AG04449 (cell line): ENCODE measurements at places on chromosomes 11 and 22.

- no peak for DNase-seq
These were observed 2.8 kb downstream of the MADD start for GRCh38 chr11:47272706-47273105.

DNA sequence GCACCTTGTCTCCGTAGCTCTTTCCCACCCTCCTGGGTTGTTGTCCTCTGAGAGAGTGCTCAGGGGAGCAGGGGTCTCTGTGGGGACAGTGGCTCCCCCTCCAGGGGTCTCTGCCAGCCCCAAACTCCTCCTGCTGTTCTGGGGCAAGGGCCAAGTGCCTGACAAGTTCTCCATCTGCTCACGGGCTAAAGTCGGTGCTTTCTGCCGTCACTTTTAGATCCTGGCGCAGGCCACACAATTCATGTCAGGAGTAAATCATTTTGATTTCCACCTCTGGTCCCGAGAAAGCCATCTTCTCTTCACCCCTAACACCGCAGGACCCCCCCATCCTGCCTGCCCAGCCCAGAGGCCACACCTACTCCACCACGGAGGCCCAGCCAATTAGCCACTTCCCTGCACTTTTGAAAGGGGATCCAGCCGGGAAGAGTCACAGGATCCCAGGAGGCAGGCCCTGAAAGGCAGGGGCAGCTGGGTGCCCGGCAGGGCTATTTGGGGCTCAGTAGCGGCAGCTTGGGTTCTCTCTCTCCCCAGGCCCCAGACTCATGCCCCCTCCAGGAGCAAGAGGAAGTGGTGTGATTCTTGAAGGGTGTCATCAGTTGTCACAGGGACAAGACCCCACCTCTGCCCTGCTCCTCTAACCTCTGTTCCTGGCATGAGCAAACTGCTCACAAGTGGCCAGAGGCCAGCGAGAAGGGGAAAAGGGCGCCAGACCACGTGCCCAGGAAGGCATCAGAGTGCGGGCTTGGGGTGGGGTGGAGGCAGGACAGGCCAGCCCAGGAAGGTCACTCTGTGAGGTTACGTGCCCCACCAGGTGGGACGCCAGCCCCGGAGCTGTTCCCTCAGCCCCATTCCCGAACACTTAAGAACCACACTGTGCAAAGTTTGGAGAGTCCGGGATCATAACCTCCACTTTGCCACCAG is 1.3 kb downstream of the MACROD1 start:
- no peak for DNase-seq

- DNase-seq, result no peak
These were observed 15.6 kb downstream of the TOM1 start for GRCh38 chr22:35315141-35315854.

- no peak for DNase-seq
These were observed 39.0 kb downstream of the CTNND1 start for GRCh38 chr11:57800444-57801182.

DNA sequence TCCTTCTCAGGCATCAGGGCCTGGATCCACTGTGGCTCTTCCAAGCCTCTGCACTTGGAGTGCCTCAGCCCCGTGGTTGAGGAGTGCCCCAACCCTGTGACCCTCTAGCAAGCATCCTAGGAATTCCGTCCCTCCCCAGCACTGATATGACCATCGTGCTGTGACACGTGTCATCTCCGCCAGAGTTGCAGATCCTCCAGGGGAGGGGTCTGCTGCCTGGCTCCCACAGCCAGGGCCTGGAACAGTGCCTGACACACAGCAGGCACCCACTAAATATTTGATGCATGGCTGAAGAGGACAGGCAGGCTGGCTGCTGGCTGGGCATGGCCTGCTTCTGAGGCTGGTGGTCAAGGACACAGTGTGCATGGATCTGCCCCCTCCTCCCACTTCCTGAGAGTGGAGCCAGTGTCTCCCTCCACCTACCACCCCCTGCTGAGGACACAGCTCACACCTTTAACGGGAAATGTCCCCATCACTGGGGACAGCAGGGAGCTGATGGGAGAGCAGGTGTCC is 1.7 kb upstream of the CD81 start:
- no peak for DNase-seq
